NCI-H2029 (cell line): ENCODE measurements at places on chromosomes 2 and 18.

DNA sequence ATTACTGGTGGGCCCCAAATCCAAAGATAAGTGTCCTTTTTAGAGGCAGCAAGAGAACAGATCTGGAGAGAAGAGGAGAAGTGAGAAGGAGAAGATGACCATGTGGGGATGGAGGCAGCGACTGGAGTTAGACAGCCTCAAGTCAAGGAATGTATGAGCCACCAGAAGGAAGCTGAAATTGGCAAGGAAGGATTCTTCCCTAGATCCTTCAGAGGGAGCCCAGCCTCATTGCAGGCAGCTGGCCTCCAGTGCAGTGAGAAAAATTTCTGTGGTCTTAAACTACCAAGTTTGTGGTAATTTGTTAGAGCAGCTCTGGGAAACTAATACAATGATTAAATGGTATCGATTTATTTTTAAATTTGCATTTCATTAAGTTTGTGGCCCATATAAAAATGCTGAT, 167.9 kb downstream of the NCKAP5 start:
- DNase-seq = no peak

- DNase-seq = no peak
These were observed 43.0 kb upstream of the PLA2R1 start for GRCh38 chr2:160105366-160105765.

DNA sequence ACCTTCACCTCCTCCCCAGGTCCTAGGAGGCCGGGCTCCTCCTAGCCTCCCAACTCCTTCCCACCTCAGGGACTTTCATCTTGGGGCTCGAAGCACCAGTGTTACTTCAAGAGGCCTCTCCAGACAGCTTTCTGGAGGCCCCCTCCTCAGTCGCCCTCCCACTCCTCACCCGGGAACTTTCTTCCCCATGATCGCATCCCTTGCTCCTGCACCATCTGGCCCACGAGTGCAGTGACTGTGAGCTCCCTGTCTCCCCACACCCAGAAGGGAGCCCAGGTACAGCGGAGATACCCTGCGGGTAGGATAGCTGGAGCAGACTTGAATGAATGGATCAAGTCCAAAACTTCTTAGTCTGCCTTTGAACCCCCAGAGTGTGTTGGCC, 6.1 kb downstream of the ERFE start:
- no peak for DNase-seq

GRCh38 chr18:38358805-38359657, 793.4 kb upstream of the CELF4 start:
- DNase-seq = no peak

DNA sequence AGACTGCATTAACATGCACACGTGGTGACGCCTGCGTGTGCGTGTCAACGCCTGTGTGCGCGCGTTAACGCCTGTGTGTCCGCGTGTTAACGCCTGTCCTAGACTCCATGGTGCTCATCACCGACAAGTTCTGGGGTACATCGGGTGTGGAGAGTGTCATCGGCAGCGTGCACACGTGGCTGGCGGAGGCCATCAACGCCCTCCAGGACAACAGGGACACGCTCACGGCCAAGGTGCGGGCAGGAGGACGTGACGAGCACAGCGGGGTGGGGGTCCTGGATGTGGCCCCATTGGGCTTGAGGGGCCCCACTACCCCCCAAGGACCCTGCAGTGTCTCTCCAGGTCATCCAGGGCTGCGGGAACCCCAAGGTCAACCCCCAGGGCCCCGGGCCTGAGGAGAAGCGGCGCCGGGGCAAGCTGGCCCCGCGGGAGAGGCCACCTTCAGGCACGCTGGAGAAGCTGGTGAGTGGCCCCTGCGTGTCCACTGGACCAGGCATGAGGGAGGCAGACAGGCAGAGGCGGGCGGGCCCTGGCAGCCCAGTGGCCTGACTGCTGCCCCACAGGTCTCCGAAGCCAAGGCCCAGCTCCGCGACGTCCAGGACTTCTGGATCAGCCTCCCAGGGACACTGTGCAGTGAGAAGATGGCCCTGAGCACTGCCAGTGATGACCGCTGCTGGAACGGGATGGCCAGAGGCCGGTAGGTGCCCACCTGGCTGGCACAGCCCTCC, 29.2 kb downstream of the GPC1 start:
- DNase-seq = no peak

GRCh38 chr2:10519394-10519740, 71.2 kb upstream of the ODC1 start:
- no peak for DNase-seq

DNA sequence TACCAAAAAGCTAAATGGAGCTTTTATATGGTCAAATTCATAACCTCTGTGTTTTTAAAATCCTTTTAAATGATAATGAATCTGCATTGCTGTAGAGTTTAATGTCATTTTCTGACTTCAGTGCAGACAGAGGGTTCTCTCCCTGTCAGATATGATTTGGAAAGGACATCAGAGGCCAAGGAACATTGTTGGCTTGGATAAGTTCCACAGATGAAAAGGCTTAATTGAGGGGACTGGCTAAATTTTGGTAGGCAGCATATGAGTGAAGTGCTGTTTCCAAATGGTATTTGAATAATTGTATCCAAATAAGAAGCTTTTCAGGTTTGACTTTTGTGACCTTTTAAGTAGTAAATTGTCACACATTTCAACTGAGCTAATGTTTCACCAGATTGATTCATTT, 124.6 kb upstream of the KCNH7 start:
- no peak for DNase-seq

GRCh38 chr18:10440884-10441283, 13.6 kb upstream of the APCDD1 start:
- no peak for DNase-seq

DNA sequence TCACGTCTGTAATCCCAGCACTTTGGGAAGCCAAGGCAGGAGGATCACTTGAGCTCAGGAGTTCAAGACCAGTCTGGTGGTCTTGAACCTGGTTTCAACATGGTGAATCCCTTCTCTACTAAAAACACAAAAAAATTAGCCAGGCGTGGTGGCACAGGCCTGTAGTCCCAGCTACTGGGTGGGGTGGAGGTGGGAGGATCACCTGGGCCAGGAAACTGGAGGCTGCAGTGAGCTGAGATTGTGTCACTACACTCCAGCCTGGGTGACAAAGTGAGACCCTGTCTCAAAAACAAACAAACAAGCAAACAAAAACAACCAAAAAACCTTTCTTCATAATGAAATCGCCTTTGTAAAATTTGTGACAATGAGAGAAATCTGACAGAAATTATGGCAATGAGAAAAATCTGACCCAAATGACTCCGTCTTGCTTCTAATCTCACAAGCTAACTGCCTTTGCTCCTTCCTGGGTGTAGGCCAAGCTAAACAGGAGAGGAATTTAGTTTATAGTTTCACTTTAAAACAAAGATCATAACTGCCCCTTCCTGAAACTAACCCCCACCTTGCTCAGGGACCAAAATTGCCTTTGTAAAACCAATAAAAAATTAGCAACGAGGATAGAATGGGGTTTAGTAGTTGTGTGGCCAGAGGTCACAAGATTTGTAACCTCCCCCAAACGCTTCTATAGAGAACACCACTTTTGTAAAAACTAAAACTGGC, 60.7 kb upstream of the KIF5C start:
- no peak for DNase-seq

- DNase-seq = no peak
These were observed 44.1 kb upstream of the HDAC4 start for GRCh38 chr2:239444626-239445577.

DNA sequence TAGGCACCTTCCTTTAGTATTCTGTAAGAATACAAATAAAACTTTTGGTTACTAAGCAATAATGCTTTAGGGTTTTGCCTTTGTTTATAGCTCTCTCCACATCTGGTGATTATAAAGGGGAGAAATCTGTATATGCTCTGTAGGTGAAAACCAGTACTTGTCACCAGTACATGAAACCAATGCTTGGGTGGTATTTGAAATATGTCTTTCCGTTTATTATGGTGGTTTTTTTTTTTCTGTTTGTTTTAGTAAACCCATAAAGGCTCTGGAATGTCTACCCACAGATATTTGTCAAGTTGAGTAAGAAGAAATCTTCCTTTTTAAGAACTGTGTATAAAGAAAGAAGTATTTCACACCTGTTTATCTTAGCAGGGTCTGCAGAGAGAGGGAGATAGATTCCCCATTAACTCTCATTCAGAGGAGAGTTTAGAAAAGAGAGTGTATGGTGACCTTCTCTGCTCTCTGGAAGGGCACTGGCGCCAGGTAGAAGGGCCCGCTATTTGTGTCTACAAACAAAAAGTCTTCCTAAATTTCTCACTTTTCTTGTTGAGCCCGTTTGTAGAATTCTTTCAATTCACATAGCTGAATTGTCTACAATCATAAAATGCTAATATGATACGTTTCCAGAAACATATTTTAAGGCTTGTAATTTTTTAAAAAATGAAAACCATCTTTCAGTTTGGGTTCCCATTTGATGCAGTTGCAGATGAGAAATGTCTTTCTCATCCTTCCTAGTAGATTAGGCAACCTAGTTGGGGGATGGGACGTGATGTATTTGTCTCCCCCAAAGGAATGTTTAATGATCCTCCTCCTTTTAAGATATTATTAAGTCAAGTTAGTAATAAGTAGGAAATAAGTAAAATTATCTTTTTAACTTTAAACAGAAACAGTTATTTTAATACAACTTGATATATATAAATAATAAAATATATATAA, 33.9 kb downstream of the MAP3K20 start:
- no peak for DNase-seq

- no peak for DNase-seq
These were observed 130.7 kb upstream of the SERTAD2 start for GRCh38 chr2:64784168-64785061.

- DNase-seq = no peak
These were observed 3.3 kb downstream of the L3MBTL4 start for GRCh38 chr18:6411382-6411781.

DNA sequence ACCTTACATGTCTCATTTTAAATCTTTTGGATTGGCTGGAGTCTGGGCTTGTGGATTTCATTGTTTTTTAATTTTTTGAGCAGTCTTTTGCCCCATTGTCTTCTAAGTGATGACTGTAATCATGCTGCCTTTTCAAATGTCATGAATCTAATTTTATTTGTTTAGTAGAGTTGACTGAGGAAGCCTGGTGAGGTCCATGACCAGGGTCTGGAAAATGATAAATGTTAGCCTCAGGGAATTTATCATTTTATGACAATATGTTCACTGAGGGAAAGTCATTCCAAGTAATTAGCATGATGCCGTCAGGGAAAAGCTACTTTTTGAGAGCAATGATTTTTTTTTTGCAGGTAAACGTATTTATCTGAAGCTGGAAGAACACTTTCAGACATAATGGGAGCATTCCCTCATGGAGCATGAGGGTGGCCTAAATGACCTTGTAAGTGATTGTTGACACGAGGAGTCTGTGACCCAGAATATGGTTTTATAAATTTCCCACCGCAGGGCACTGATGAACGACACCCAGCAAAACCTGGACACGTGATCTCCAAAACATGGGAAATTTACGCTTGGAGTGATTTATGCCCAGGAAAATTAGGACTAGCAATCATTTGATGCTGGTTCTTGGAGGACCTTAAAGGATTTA, 155.3 kb upstream of the NABP1 start:
- DNase-seq = no peak

DNA sequence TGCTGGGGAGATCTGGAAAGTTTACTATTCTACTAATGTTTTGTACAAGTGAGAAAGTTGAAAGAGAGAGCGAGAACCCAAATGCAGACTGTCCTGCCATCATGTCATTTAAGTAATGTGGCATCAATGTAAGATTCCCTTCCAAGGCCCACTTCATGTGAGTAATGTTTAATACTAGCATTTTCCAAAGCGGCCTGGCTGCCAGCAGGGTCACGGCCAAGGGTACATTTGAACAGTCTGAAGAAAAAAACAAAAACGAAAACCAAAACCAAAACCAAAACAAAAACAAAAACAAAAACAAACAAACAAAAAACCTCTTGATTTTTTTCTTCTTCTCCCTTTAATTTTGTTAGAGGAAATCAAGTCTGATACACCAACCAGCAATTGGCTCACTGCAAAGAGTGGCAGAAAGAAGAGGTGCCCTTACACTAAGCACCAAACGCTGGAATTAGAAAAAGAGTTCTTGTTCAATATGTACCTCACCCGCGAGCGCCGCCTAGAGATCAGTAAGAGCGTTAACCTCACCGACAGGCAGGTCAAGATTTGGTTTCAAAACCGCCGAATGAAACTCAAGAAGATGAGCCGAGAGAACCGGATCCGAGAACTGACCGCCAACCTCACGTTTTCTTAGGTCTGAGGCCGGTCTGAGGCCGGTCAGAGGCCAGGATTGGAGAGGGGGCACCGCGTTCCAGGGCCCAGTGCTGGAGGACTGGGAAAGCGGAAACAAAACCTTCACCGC, 2.2 kb downstream of the HOXD10 start:
- DNase-seq = peak; percentile 83

DNA sequence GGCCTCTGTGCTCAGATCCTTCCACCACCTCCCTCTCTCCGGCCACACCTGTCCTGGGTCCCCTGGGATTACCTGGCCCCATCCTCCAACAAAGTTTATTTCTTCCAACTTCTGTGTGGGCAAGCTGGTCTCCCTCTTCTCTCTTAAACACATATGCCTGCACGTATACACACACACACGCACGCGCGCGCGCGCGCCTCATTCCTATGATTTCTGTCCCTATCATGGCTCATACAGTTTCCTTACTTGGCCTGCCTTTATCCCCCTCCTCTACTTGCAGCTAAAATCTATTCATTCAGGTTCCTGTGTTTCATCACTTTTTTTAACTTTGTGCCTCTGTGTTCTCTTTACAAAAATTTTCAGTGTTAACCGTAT, 96.4 kb downstream of the LOXHD1 start:
- no peak for DNase-seq

GRCh38 chr18:8767340-8767739, 62.0 kb downstream of the MTCL1 start:
- DNase-seq = no peak

- no peak for DNase-seq
These were observed 35.1 kb downstream of the EHD3 start for GRCh38 chr2:31269087-31269486.

DNA sequence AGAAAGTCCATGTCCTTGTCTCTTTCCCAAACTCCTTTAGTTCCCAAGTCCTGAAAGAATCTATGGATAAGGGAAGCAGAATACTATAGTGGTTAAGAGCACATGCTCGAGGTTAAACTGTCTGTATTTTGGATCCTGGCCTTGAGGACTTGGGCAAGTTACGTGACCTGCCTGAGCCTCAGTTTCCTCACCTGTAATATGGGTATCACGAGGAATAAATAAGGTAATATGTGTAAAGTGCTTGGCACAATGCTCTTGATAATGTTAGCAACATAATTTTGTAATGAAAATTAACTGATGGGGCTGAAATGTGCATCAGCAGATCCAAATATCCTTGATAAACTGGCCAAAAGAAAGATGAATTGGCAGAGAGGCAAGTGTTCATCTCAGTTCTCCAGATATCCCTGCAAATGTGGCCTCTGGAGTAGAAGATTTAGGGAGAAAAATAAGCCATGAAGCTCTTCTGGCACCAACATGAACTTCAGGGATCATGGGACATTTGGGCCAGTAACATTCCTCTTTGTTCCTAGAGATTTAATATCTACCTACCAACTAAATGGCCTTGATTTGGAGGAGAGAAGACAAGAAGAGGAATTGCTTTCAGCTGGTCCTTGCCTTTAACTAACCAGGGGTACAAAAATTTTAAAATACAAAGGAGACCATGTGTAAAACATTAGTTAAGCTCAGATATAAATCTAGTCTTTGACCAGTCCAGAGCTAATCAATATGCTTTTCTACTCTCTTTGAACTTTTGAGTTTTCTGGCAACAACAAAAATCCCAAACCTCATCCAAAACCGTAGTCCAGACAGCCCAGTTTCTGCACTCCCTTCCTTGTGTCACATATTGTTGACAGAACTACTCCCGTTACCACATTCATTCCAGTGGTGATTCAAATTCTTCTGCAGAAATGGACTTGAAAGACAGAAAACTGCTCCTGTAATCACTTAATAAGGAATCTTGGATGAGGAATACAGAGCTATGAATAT, 52.7 kb upstream of the EML4 start:
- DNase-seq = no peak
